ENCODE measurements at places on chromosomes 6 and 20.

DNA sequence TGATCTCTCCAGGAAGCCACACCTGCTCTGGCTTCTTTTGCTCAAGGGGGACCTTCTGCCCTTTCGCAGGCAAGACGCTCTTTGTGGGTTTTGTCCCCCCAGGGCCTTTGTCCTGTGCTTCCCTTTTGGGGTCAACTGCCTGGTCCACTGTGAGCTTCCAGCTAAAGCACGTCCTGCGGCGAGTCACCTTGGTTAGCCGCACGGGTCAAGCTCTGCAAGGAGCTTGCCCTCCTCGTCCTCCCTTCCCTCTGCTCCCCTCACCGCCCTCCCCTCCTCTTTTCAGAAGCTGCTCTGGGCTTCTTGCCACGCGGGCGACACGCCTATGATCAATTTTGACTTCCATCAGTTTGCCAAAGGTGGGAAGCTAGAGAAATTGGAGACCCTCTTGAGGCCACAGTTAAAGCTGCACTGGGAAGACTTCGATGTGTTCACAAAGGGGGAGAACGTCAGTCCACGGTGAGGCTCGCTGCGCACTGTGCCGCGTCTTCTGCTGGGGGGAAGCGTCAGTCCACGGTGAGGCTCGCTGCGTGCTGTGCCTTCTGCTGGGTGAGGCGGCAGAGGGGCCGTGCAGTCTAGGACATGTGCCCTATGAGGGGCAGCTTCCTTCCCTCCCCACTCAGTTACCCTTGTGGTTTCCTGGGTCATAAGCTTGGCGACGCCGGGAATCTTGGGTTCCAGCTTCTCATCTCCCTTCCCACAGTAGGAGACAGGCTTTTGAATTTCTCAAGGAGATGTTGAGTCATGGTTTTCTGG is 80.2 kb downstream of the SYNJ2 start:
- DNase-seq: no peak

GRCh38 chr6:3888153-3888957 is 39.2 kb downstream of the FAM50B start:
- no peak for DNase-seq

GRCh38 chr6:50966986-50967385 is 148.3 kb downstream of the TFAP2B start:
- no peak for DNase-seq

- no peak for DNase-seq
Measured at GRCh38 chr6:77604476-77604875, 48.4 kb upstream of the MEI4 start.

DNA sequence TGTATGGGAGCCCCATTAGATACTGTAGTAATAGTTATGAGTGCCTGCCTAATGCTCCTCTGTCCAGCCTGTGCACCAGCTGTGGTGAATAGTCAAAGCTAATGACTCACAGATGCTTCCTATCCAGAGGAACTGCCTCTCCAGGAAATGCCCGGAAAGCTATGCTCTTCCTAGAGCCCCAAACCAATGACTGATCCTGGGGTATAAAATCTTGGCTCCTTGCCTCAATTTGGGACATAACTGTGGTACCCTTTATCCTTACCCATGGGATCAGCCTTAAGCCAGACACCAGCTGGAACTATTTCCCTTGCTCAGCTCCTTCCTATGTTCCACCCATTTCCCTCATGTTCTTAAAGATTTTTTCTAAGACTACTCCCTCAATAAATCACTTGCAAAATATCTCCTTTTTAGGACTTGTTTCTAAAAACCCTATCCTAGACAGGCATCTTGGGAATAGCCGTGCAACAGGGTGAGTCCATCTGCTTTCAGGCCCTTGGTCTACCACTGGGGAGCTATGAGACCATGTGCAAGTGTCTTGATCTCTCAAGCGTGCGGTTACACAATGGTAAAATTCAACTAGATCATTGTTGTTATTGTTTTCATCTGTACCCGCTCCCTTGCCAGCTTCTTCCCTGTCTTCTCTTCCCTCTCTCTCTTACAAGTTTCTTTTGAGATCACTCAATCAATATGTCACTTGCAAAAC is 283.7 kb downstream of the BTBD3 start:
- no peak for DNase-seq

DNA sequence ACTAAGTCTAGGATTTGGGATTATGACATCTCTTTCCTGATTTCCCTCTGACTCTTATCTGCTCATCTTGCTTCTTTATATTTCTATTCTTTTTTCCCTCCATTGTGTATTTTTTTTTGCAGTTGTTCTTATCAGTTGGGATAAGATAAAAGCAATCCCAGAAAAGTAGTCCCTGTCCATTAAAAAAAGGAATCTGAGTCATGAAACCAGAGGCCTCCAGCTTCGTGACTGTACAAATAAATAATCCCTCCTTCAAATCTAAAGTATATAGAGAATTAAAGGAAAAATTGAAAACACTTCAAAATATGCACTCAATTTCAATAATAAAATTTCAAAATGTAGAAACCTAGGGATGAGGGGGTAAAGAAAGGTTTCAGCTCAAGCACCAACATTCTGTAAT is 317.8 kb upstream of the NT5E start:
- DNase-seq: no peak

GRCh38 chr6:74598462-74599393 is 607.1 kb downstream of the COL12A1 start:
- no peak for DNase-seq

DNA sequence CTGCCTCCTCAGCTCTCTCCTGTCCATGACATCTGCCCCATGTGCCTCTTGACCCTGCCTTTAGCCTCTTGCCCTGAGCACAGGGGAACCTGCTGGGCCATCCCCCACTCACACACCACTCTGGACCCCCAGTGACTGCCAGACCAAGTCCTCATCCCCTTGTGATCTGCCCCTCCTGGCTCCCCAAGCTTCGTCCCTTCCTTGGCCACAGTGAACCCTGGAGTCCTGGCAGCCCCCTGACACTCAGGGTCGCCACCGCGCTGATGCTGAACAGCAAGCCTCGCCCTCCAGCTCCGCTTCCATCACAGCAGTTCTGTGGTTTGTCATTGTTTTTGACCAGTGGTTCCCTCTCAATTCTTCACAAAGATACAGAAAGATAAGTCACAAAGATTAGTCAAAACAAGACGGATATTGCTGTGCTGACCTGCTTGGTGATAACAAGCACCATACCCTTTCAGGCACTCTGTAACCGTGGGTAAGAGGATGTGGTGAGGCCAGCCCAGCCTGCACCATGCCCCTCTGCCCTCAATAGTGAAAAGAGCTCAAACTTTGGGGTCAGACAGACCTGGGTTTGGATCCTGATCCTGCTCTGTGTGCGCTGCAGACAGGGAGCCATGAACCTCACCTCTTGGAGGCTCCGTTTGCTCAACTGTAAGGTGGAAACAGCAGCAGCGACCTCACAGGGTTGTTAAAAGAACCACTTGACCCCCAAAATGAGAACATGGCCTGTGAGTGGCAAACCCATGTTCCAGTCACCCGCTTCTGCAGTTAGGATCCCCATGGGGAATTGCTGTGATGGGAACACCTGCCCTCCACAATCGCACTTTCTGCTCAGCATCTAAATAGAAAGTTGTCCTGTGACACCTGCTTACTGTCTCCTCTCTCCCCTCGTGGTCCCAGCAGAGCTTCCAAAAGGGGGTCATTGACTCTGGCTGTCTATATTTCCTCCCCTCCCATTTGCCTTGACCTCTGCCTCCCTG is 114.5 kb downstream of the TOX2 start:
- DNase-seq: no peak

- peak; percentile 85 for DNase-seq
Measured at GRCh38 chr20:38057351-38057972, 23.9 kb downstream of the RPRD1B start.

DNA sequence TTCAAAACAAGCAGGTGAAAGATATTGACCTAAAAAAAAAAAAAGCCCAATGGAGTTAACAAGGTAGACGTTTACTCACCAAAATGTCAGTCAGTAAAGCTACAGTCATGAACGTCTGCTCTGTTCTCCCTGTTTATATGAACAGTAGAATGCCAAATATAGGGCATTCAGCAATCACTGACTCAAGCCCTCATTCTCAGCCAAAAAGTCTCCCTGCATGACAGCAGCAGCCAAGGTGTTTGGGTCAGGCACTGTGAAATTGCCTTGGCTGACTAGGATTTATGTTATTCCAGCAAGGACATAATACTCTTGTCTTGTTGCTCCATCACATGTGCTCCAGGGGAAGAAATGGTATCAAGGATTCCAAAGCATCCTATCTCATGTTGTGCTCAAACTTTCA is 194.7 kb upstream of the RSPO3 start:
- no peak for DNase-seq

DNA sequence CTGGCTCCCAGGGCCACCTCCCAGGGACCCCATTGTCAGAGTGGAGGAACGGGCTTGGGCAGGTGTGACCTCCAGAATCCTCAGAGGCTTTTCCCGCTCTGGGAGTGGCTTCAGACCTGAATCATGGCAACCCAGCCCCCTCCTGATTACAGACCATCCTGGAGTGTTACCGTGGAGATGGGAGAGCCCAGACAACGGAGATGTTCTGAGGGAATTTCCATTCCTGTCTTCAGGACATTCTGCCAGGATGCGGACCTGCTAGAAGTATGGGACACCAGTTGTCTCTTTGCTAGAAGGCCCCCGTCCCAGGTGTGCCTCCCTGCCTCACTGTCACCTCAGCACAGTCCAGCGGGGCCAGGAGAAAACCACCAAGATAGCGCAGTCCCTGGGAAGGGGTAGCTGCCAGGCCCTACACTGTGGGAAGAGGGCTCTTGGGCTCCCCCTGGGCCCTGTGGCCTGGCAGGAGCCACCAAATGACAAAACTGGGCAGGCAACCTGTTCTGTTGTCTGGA is 109.9 kb downstream of the PSMB1 start:
- no peak for DNase-seq

GRCh38 chr6:35406711-35407485 is 45.2 kb upstream of the FANCE start:
- no peak for DNase-seq

GRCh38 chr6:31903957-31904356 is 2.1 kb upstream of the ZBTB12 start:
- no peak for DNase-seq

DNA sequence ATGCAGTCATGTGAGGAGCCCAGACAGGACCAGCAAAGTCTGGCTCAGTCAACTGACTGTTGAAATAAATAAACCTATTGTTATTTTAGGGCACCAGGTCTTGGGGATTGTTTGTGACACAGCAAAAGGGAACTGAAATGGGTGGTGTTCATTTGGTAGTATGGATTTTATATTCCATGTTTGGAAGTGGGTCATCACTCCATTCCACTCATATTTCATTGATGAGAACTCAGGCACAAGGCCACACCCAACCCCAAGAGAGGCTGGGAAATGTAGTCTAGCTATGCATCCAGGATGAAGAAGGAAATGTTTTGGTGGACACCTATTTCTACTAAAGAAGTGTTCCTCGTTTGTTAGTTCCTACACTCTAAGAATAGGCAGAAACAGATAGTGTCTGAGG is 64.9 kb upstream of the BTBD3 start:
- no peak for DNase-seq

DNA sequence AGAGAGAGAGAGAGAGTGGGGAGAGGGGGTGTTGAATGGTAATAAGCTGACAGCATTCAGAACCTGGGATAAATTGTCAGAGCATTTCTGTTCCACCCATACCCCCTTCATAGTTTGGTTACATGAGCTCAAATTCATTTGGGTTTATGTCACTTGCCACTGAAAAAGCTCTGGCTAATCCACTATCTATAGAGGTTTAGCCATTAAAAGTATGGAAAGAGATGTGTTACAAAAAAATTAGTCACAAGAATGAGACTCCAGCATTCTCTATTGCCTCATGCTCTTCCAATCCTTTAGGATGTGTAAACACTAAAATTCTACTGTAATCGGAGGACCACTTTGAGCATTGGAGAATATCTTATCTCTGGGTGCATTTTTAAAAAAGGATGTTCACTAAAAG is 297.6 kb upstream of the TCF21 start:
- no peak for DNase-seq

- DNase-seq: no peak
Measured at GRCh38 chr6:150286912-150287311, 81.9 kb upstream of the IYD start.

GRCh38 chr6:38638941-38639497 is 710 bp downstream of the BTBD9 start:
- DNase-seq: peak; percentile 42

DNA sequence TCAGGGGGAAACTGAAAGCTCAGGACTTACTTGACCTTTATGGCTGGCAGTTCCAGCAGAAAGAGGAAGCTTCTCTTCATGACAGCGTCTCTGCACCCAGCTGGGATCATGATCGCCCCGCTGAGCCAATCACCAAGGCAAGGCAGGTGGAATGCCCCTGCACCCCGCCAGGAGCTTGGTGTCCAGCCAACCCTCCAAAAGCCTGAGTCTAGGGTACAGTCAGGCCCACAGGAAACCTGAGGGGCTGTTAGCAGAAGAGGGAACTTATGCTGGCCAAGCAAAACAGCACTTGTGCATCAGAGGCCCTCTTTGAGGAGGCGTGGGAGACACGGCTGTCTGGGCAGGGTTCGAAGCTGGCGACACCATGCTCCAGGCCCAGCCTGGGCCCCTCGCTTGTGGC is 188.3 kb upstream of the GMDS start:
- peak; percentile 92 for DNase-seq
